Heart right ventricle (tissue), 16 donors: ENCODE measurements at places on chromosomes 11 and 22. TPM values are rescaled to one million over a fixed set of nuclear protein-coding genes. Genes with fewer than 3 reads are reported as not detected.

DNA sequence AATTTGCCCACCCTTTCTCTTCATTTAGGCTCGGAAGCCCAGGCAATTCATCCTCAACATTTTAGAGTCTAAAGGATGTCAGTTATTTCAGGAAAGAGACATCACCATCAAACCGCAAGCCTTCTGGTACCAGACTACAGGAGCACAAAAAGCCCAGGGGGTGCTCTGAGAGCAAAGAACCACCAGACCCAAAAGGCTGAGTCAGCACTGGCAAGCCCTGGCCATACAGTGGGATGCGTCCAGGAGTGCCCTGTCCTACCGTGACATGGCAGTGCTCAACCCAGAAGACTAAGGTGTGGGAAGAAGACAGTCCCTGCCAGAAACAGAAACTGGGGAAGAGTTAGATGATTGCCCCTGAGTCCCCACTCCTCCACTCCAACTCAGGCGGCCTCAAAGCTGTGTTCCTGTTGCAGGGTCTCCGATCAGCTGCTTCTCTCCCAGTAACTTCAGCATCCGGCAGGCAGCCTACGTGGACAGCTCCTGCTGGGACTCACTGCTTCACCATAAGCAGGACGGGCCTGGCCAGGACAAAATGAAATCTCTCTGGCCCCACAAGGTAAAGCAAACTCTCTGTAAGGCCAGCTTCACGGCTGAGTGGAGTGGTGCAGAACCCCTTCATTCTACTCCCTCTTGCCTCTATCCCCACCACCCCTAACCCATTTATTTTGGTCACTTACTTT is 1.5 kb downstream of the PANX3 start:
- no peak for DNase-seq

- DNase-seq: no peak
Measured at GRCh38 chr11:116207421-116208141, 565.2 kb downstream of the BUD13 start.

GRCh38 chr11:116478669-116479668 is 293.8 kb downstream of the BUD13 start:
- DNase-seq: no peak

GRCh38 chr22:49218142-49218541 is 609.5 kb downstream of the BRD1 start:
- no peak for DNase-seq

- DNase-seq: no peak
Measured at GRCh38 chr11:102138670-102139069, 28.4 kb downstream of the YAP1 start.

- DNase-seq: no peak
Measured at GRCh38 chr11:122721964-122722266, 66.4 kb downstream of the UBASH3B start.

DNA sequence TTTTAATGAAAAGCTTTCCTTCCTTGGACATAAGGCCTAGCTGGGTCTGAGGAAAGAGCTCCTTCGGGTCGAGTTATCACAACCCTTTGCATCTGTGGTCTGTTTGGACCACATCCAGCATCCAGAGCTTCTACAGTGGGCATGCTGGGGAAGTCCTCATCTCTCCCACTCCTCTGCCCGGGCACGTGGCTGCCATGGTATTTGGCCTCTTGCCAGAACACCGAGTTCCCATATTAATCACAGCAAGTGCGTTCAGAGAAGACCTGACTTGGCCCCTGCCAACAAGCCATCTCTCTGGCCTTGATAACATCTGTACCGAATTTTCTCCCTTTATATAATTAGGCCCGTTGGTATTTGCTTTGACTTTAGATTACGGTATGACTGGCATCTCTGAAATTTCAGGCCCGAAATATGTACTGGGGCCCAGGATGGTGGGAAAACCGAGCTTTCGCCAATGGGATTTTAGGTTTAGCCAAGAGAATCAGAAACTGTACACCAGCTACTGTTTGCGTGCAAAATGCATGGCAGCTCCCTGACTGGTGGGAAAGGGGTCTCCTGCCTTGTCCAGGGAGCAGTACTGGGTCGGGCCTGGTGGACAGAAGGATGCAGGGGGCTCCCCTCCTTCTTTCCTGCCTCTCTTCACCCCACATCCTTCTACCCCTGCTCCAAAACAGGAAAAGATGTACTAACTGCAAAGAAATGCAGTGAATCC is 90.0 kb downstream of the MICAL2 start:
- no peak for DNase-seq

- DNase-seq: no peak
Measured at GRCh38 chr22:50640857-50641647, 13.1 kb upstream of the ARSA start.

GRCh38 chr11:109196016-109196415 is 226.0 kb upstream of the C11orf87 start:
- no peak for DNase-seq

The CHRM1 gene
- not detected for total RNA-seq

The ANO5 gene
- total RNA-seq: 61.0 TPM

The LMO1 gene
- 6.6 TPM for total RNA-seq

The TMEM218 gene
- total RNA-seq: 4.5 TPM

The CFAP300 gene
- total RNA-seq: not detected

The CADM1 gene
- total RNA-seq: 83.0 TPM
